ENCODE measurements at places on chromosomes 7 and 10.

DNA sequence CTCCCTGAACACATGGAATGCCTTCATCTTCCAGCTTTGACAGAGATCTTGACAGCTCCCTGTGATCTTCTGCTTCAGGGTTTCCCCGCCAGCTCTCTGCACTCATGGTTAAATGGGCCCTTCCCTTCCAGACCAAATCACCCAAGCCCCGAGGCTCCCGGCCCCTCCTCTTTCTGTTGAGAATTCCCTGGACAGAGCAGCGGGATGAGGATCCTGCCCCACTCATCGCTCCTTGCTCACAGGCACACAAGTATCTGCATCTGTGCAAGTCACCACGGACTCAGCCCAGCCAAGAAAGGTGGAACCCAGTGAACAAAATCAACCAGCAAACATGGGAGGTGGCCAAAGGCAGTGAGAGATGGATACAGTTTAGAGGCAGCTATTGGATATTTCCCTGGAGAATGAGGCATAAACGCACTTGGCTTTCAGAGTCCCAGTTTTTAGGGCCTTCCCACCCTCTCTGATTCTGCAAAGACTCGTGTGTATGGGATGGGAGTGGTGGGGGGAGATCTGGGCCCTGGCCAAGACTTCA, 37.7 kb upstream of the CXCL12 start:
- DNase-seq, result no peak

GRCh38 chr7:45680776-45681175, 106.6 kb downstream of the ADCY1 start:
- DNase-seq, result no peak

- DNase-seq, result no peak
Observed at GRCh38 chr7:138957753-138958390, 23.3 kb downstream of the KIAA1549 start.

GRCh38 chr7:22240904-22241571, 115.9 kb downstream of the RAPGEF5 start:
- DNase-seq, result no peak

DNA sequence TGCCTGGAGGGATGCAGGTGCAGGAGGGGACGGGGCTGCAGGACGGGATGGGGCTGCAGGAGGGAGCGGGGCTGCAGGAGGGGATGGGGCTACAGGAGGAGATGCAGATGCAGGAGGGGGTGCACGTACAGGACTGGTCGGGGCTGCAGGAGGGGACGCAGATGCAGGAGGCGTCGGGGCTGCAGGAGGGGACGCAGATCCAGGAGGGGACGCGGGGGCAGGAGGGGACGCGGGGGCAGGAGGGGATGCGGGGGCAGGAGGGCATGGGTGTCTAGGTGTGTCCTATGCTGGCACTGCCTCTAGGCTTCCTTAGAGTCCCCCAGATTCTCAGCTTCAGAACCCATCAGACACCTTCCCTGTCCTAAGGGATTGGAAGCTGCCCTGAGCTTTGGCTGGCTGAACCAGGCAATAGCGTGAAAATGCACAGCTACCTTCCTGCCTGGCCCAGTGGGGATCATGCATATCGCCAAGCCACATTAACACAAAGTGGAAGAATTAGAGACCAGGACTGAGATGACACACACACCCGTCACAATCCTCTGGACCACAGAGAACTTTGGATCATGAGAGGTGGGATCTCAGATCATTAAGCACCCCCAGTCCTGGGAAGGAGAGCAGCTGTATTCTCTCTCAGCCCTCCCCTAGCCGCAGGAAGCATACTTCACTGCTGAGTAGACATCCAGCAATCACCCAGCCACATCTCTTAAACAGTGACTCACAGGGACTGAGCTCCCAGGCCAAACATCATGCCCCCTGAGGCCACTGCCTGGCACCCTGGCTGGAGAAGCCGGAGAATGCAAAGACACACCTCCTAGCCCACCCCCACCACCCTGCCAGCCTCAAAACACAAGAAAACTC, 67.3 kb downstream of the VWA2 start:
- DNase-seq, result no peak

DNA sequence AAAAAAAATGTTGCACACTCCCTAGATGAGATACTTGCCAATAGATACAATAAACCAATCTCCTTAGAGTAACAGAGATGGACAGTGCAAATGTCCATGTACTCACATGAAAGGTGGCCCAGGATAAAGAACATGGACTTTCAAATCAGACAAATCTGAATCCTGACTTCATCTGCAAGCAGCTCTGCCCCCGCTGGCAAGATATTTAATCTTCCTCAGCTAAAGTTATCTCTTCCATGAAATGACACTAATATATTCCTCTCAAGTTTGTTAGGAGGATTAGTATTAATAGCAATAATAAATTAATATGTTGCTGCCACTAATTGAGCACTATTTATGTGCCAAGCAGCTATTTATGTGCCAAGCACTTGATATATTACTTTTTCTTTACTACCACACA, 148.6 kb upstream of the YAE1 start:
- DNase-seq, result no peak

DNA sequence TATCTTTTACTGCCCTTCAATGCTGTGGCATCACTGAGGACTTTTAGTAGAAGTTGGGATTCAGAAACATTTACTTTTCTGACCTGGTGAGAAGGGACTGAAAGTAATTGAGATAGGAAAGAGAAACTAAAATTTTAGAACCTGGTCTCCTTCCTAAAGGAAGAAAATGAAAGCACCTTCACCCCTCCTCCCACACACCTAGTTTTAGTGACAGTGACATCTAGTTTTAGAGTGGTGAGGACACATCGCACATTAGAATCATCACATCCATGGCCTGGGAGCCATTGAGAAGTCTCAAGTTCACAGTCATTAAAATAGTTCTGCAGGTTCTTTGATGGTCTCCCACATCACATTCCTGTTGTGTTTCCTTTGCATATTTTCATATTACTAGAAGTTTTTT, 16.1 kb downstream of the TAS2R41 start:
- no peak for DNase-seq

GRCh38 chr7:32929430-32930143, 27.7 kb upstream of the FKBP9 start:
- DNase-seq, result no peak

DNA sequence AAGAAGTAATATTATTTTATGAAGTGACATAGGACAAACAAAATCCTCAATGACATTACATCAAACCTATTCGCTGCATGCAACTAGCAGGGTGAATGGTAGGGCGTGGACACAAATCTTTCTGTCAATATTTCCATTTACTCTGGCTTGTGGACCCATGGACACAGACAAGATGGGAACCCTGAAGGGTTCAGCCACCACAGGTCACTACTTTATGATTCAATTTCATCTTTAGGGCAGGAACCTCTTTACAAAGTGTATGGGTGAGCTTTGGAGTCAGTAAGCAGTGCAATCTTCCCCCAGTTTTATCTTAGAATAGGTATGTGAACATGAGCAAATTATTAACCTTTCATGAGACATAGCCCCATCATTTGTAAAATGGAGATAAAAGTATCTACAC, 982.4 kb upstream of the LRRTM3 start:
- no peak for DNase-seq

- DNase-seq, result no peak
Observed at GRCh38 chr7:101125989-101126650, 784 bp upstream of the SERPINE1 start.

- no peak for DNase-seq
Observed at GRCh38 chr10:110141185-110141584, 66.2 kb upstream of the MXI1 start.

GRCh38 chr7:24054236-24054635, 229.8 kb upstream of the NPY start:
- no peak for DNase-seq

GRCh38 chr10:69646185-69647060, 16.4 kb downstream of the FAM241B start:
- no peak for DNase-seq

DNA sequence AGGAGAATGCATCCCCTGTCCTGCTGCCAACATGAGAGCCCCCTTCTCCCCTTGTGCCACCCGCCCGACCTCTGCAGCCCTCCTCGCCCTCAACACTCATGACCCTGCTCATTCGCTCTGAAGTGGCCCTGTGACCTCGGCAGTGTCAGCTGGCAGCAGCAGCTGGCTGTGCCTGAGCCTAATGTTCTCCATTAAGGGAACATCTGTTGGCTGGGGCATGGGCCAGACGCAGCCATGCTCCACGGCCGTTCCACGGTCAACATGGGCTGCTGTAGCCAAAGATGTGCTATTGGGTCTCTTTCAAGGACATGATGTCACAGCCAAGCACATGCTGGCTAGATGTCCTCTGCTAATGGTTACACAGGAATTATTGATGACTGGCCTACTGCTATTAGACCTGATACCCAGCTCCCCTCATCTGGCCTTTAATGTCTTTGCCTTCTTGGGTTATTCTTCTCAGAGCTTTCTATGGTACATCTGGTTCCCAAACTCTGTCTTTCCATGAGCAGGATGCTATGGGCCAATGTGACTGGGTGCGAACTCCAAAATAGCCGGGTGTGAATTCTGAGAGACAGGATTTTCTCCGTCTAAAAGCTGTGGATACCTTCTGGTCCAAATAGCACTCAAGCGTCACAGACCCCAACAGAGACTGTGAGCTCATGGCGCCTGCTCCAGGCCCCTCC, 22.4 kb downstream of the ADCYAP1R1 start:
- DNase-seq, result no peak

GRCh38 chr7:2379161-2379560, 24.2 kb upstream of the CHST12 start:
- DNase-seq, result no peak

GRCh38 chr7:21106296-21106732, 319.6 kb upstream of the SP8 start:
- no peak for DNase-seq

GRCh38 chr7:151430391-151431205, 9.3 kb downstream of the CRYGN start:
- DNase-seq, result no peak

DNA sequence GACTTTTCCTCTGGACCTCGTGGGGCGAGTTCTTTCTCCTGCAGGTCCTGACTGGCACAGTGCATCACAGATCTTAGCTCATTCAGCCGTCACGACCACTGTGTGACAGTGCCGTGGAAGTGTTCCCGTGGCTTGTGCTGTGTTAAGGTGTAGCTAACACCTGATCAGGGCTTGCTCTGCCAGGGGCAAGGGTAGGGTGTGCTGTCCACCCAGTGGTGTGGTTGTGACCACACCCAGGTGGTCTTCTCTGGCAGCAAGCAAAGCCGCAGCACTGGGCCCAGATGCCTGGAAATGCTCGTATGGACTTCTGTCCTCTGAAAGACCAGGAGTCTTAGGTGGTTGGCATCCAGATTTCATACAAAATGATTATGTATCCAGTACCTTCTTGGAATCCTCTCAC, 86.2 kb downstream of the GLRX3 start:
- no peak for DNase-seq

GRCh38 chr7:120645966-120646365, 212.0 kb downstream of the TSPAN12 start:
- DNase-seq, result no peak

GRCh38 chr7:94513565-94513860, 3.9 kb downstream of the CASD1 start:
- no peak for DNase-seq

- DNase-seq, result peak; percentile 52
Observed at GRCh38 chr10:112952282-112953173, 2.5 kb downstream of the TCF7L2 start.

- no peak for DNase-seq
Observed at GRCh38 chr10:3869036-3869435, 84.0 kb upstream of the KLF6 start.

GRCh38 chr7:135215698-135216097, 4.4 kb upstream of the WDR91 start:
- DNase-seq, result no peak

GRCh38 chr7:22013711-22014110, 68.0 kb upstream of the CDCA7L start:
- DNase-seq, result no peak

DNA sequence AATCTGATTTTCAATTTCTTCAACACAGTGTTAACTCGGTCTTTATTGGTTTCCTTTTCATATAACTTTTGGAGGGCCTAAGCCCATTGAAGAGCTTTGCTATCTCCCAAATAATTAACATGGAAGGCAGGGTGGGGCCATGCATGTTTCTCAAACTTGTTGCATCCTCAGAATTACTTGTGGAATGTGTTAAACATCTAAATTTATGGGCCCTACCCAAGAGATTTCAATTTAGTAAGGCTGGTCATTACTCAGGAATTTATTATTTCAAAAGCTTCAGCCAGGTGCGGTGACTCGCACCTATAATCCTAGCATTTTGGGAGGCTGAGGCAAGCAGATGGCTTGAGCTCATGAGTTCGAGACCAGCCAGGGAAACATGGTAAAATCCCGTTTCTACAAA, 208.9 kb downstream of the SORCS3 start:
- DNase-seq, result no peak

DNA sequence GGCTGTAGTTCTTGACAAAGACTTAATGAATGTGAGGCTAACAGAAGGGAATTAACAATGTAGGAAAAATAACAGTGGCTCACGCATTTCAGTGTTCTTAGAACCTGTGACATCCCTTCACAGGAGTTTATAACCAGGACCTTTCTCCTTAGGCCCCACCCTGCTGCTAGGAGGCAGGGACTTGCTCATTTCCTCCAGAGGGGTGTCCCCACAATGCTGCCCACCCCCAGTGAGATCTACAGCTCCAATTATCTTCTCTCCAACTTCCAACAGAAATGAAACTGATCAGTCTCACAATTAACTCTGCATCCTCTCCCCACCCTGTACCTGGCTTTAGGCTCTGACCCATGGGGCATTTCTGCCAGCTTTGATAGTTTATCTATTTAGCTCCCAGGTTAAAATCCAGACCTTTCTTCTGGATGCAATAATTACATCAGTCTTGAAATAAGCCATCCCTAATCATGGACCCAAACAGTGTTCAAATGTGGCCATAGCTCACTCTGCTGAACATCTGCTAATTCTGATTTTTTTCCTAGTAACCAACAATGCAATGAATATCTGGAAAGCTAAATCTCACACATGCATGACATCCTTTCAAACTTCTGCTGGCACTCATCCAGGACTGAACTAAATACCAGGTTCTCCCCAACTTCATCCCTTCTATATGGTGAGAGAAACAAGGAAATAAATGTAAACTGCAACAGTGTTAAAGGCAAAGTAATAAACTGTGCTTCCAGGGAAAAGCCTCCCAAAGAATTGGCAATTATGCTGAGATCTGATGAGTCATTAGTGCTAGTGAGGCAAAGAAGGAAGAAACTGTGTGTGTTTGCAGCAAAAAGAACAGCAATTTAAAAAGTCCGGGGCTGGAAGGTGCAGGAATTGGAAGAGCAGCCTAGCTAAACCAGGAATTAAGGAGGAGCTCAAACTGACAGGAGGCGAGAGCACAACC, 64.6 kb downstream of the HERPUD2 start:
- no peak for DNase-seq

- DNase-seq, result no peak
Observed at GRCh38 chr10:33132626-33133025, 174.6 kb upstream of the ITGB1 start.
